ENCODE measurements at places on chromosomes 6 and 20.

GRCh38 chr20:6184086-6184485, 61.3 kb upstream of the FERMT1 start:
- no peak for DNase-seq

GRCh38 chr6:156735751-156736150, 41.4 kb upstream of the ARID1B start:
- DNase-seq, result no peak

DNA sequence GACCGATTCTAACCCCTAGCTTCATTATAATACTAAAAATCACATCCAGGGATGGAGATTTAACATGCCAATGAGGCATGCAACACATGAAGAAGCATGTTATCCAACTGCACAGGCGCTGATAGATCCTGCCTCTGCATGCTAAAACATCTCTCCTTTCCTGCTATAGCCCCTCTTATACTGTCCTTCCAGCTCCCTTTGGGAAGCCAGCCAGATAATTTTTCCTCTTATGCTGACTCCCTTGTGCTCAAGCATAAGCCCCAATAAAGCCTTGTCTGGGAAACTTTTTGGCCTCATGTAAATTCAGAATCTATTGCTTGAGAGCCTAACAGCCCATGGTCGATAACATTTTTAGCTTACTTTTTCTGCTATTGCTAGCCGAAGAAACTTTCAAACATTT, 404.3 kb downstream of the EPM2A start:
- DNase-seq, result no peak

DNA sequence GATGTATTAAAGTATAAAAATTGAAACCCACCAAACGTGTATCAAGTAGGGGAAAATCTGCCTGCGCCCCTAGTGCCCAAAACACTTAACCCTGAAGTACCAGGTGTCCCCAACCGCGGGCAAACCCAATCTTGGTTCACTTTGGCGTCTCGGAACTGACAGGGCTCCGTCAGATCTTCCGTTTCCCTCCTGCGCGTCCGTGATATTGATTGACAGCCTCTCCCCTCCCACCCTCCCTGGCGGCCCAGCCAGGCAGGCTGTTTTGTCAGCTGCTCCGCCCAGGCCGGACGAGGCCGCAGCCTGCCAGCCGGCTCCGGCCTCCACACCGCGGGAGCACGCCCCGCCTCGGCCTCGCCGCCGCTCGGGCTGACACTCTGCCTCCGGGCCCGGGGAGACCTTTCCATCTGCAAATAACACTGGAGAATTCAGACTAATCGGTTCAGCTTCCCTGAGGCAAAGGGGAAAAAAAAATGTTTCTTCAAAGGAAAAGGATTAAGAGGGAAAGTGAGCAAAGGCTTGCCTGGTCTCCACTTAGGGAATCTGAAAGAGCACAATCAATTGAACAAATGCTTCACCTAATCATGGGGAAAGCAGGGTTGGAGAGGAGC, 234.9 kb upstream of the MCHR2 start:
- no peak for DNase-seq

GRCh38 chr6:14412026-14412425, 294.5 kb downstream of the CD83 start:
- DNase-seq, result no peak

DNA sequence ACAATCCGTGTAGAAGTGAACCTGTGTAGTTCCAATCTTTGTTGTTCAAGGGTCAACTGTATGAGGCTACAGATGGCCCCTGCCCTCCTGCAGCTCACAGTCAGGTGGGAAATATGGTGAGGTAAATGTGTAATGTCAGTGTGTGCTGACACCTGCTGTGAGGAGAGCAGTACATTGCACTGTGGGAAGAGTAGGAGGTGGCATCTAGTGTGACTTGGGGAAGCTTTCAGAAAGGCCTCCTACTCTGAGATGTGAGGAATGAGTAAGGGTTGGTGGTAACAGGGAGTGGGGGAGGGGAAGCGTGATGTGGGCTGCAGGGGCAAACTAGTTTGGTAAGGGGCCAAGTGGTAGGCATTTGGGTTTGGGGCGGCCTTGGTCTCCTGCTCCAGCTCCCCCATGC, 188.8 kb downstream of the FARS2 start:
- DNase-seq, result no peak

DNA sequence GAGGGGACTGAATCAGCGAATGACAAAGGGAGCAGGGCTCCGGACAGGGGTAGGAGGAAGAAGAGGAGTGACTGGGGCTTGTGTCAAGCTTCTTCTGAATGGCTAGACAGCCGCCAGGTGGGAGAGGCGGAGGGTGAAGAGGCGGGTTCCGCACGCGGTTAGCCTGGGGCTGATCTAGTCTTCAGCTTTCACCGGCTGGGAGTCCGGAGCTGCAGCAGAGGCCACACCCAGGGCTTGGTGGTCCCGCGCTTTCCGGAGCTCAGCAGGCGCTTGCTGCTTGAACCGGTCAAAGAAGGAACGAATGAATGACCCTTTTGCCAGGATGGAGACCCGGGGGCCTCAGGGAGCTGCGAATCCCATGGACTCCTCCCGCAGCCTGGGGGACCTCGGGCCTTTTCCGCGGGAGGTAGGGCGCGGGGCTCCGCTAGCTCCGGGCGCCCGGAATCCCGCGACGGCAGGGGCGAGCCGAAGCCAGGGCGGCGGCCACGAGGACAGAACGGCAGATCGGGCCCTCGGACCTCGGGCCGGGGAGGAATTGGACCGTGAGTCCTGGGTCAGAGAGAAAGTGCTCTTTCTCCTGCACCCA, at the start of gene C6orf141:
Gene C6orf141 (plus strand): TSS at position 177 of the 586 bp plus-strand sequence. CDS start 125 bp downstream, at position 302.
- no peak for DNase-seq

DNA sequence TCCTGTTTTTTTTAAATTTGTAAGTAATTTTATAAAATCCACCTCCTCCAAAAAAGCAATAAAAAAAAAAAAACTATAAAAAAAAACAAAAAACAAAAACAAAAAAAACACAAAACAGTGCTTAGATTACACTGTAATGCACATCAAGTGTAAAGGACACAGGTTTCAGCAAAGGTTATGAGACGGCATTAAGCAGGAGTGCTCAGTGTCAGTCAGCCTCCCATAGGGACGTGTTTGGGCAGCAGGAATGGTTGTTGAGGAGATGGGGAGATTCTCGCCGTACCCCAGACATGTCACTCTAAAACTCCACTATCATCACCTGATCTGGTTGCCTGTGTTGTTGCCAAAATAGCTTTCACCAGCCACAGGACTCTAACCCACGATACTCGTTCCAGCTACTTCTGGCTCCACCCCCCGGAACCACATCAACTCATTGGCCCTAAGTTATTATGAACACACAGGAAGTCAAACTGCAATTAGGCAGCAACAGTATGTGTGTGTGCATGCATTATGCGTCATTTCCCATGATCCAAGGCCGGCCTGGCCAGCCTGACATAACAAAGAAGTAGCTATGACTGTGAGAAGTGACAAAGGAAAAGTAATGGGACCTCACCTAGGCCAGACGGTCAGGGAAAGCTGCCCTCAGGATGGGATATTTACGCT, 28.7 kb downstream of the ECT2L start:
- no peak for DNase-seq

DNA sequence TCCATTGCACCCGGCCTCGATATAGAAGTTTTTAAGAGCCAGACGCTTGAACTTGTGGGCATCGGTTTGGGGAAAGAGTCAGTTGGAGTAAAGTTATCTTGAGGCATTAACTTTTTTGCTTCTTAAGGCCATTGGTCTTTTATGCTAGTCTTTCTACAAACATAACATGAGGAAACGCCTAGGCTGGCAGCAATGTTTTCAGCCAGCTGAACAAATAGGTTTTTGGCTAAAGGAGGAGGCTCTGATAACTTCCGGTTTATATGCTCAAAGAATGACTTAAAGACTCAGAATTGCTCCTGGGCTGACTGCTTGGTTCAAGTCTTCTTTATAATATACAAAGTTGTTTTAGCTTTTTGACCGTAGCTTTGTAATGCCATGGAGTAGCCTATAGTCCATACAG, 46.2 kb downstream of the HLA-C start:
- DNase-seq, result no peak

- DNase-seq, result no peak
Measured at GRCh38 chr20:31835554-31835953, 9.8 kb downstream of the FOXS1 start.

DNA sequence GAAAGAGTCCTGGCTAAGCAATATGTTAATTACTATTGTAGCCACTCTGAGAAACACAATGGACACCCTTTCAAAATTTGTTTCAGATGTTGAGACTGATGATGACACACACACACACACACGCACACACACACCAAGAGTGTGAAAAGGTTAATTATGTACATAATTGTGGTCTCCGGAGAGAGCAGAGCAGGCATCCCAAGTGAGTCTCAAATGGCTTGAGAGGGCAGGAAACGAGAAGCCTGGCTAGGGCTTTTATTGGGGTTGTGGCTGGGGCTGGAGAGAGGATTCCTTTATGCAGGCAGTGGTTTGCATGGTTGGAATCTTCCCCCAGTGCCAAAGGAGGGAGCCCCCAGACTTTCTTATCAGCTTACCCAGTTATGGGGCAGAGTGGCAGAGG, 38.2 kb upstream of the NKX2-4 start:
- DNase-seq, result no peak

DNA sequence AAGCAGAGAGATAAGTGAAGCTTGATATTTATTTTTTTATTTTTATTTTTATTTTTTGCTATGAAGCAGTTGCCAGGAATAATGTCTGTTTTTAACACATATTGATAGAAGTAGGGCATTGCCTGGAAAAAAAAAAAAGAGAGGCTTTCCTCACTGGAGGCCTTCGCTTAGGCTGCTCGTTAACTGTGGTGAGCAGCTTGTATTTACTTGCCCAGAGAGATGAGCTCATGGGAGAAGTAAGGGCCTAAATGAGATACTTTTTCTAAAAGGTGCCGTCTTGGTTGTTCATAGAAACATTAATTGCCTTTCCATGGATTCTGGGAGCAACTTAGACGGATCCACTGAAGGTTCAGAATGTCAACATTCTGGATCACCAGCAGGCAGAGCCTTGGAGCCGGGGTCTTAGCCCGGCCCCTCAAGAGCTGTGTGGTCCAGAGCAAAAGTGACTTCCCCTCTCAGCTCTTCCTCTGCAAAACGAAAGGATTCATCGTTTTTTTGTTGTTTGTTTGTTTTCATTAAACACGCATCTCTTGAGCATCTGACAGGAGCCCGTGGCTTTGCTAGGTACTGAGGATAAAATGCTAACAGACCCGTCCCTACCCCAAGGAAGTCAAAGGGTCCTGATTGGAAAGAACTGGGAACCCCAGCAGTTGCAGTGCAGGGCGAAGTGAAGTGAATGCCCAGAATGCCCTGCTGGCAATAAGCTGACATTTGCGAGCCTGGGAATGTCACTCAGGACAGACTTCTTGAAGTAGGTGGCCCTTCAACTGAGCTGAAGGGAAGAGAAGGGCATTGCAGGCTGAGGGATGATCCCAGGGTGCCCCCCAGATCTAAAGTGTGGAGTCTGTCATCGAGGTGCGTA, 138.5 kb downstream of the ZDHHC14 start:
- no peak for DNase-seq

DNA sequence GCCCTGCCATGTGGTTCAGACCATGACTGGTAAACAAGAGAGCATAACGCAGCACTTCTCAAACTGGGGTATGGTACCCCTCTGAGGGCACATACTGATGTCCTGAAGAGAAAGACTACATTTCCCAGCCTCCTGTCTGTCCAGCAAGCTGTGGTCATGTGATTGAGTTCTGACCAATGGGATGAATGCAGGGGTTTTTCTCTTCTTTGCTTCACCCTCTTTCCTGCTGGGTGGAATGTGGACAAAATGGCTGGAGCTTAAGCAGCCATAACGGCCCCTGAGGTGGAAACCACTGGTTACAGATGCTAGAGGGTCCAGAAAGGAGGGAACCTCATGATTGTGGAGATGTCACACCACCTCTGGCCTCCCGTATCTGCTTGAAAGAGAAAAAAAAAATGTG, 19.4 kb upstream of the KCNB1 start:
- no peak for DNase-seq

DNA sequence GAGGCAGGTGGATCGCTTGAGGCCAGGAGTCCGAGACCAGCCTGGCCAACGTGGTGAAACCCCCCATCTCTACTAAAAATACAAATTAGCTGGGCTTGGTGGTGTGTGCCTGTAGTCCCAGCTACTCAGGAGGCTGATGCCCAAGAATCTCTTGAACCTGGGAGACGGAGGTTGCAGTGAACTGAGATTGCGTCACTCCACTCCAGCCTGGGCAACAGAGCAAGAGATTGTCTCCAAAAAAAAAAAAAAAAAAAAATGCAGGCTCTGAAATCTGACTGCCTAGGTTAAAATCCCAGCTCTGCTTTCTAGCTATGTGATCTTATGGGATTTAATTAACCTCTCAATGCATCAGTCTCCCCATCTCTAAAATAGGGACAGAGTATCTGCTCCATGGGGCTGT, 3.3 kb upstream of the TMEM217 start:
- DNase-seq, result no peak
